ENCODE measurements at places on chromosomes 2 and 18.

DNA sequence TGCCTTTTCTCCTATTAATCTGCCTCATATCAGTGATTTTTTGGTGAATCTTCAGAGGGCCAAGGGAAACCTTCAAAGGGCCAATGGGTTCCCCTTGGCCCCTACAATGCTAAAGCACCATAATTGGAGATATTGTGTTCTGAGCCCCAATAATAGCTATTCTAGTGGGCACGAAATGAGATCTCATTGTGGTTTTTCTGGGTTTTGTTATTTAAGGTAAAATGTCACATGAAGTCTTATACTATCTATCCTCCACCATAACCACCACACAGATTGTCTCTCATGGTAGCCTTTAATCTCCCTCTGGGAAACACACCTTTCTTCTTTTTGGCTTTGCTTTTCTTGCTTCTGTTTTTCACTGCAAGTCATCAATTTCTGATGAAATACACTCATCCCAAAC lies 152.8 kb downstream of the B3GNT2 start:
- no peak for DNase-seq

GRCh38 chr2:167607211-167607610 lies 640.2 kb downstream of the STK39 start:
- no peak for DNase-seq

- peak; percentile 31 for DNase-seq
Observed at GRCh38 chr2:31402388-31402787, 12.2 kb downstream of the XDH start.

DNA sequence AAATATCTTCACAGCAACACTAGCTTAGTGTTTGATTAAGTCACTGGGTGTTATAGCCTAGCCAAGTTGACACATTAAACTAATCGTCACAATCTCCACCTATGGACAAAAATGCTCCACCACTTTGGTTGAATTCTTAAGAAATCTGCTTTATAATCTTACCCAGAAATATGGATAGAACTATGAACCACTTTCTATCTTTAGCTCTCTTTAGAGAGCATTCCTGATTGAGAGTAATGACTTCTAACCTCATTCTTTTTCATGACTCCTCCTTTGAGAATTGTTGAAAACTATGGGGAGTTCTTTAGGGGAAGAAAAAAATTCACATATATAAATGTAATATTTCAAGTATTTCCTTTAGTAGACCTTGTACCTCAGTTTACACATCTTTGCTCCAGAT lies 1282.2 kb upstream of the ZEB2 start:
- no peak for DNase-seq

DNA sequence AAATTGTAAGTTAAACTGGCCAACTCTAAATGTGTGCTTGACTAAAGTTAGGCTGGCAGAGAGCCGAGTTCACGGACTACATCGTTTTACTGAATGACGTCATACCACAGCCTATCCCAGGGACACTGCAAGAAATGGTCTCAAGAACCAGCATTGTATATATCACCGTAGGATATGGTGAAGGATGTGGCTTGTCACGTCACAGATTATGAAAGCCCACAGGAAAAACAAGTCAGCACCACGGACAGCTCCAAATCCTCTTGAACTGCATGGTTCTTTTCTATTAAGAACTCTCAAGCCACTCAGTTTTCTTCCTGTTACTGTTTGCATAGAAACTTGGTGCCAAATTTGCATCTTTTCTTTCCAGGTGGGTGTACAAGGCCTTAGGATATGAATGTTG lies 85.1 kb upstream of the ACAA2 start:
- peak; percentile 35 for DNase-seq
